Glomerular endothelial cell (primary cell): ENCODE measurements at places on chromosomes 6 and 20.

DNA sequence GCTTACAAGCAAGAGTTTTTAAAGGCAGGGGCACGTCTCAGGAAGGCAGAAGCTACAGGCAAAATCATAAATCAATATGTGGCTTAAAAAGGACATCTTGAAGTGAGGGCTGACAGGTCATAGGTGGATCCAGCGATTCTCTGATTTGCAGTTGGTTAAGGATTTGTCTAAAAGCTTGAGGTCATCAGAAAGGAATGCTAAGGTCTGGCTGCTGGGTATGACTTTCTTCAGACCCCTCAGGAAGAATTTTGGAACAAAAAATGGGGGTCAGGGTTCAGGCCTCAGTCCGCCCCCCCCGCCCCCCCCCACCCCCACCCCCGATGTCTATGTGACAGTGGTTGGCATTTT lies 261.9 kb downstream of the CDH4 start:
- no peak for DNase-seq

- DNase-seq, result no peak
Observed at GRCh38 chr6:39602601-39603519, 122.3 kb downstream of the KIF6 start.

GRCh38 chr6:83974409-83975050 lies 59.0 kb upstream of the MRAP2 start:
- DNase-seq, result no peak

GRCh38 chr6:41651962-41652657 lies 13.8 kb downstream of the MDFI start:
- no peak for DNase-seq

- DNase-seq, result peak; percentile 39
Observed at GRCh38 chr20:54199721-54200176, 8.1 kb upstream of the PFDN4 start.
